Activated CD4-positive, alpha-beta T cell treated with anti-CD3 and anti-CD28 coated beads, Interleukin-2, amount 50 U/mL, for 16 hours (primary cell): ENCODE measurements at places on chromosomes 2 and 18.
A peak's percentile ranks its signal among the peaks of the same experiment; 100 is the strongest.

DNA sequence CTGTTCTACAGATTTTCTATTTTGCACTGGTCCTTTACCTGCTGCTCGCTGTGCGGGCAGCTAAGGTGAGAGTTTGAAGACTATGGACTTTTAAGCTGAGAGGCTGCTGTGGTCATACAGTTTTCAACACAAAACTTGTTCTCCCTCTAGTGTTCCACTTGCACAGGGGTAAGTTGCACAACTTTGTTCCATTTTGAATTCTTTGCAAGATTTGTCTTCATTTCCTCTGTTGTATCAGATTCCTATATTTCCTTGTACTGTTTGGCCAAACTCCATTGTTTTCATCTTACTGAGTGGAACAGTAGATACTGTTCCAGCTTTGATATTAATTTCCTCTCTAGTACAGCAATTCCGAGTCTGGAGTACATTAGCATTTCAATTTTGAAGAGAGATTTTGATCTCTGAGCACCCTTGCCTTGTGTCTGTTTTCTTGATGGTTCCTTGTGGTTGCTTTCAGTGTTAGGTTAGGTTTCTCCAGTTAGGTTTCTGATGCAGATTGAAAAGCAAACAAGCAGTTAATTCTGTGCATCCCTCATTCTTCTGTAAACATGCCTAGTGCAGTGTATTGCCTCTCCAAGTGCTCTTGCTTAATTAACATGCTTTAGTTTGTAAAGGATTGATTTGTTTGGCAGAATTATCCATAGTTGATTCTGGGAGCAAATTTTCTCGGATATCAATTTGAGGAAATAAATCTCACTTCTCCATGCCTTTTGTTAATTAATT lies 188.8 kb downstream of the PTPRM start:
- no peak for DNase-seq

DNA sequence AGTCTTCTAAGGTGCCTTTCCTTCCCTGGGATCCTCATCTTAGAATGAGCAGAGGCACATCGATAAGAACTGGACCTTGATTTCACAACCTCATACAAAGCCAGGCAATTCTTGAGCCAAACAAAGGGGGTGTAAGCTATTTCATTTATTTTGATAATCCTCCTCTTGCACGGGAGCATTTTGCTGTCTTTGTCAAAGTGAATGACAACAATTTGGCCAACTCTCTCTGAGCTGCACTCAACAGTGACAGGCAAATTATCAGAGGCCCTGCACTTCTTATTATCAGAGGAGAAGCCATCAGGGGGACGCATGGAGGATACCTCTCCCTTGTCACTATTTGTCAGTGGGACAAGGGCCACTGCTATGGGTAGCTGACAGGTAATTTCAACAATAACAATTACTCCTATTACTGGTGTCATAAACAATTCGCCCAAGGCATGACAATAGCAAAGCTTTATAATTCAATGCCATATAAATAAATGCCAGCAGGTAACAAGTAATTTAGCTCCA lies 260.4 kb downstream of the MEIS1 start:
- no peak for DNase-seq

DNA sequence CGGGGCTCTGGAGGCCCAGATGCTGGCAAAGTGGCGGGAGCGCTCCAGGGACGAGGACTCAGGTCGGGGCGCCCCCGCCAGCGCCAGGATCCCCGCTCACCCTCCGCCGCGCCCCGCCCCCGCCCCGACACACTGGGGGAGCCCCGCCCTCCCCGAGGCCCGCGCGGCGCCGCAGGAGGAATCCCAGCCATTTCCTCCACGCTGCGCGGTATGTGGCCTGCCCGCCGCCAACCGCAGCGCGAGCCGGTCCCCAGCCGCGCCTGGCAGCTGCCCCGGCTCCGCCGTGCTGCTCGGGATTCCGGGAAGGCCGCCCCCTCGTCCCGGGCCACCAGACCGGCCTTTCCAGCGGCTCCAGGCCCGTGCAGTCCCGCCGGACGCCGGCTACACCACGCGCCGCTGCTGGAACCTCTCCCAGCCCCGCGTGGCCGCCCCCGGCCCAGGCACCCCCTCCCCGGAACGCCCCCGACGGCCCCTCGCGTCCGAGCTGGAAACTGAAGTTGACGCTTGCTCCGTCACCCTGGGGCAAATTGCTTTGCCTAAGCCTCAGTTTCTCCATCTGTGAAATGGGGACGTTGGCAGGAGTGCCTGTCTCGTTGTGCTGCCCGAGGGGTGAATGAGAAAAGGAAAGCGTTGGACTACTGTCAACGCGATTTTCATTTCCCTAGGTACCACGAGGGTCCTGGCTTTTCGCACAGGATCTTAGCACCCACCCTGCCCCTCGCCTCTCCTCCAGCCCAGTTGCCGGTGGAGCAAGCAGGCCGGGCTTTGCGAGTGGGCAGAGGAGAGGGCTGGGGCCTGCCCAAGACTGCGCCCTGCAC lies 53.6 kb downstream of the PKDCC start:
- DNase-seq, result peak; percentile 45

DNA sequence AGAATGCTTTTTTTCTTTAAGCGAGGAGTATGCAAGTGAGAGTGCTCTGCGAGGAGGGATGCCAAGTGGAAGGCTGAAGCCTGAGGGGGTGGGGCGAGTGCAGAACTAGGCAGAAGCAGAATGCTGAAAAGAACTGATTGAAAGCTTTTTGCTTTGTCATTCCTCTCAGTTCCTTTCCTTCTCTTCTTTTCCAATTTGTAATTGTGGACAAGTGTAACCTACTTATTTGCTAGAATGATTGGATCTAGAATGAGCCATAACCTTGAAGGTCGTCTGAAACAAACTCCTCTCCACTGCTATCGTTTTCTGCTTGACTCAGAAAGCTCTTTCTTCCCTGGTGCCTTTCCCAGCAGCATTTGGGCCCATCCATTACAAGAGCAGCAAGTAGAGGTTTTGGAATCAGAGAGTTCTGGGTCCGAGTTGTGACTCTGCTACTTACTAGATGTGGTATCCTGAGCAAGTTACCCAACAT lies 115.3 kb downstream of the METTL8 start:
- peak; percentile 46 for DNase-seq

DNA sequence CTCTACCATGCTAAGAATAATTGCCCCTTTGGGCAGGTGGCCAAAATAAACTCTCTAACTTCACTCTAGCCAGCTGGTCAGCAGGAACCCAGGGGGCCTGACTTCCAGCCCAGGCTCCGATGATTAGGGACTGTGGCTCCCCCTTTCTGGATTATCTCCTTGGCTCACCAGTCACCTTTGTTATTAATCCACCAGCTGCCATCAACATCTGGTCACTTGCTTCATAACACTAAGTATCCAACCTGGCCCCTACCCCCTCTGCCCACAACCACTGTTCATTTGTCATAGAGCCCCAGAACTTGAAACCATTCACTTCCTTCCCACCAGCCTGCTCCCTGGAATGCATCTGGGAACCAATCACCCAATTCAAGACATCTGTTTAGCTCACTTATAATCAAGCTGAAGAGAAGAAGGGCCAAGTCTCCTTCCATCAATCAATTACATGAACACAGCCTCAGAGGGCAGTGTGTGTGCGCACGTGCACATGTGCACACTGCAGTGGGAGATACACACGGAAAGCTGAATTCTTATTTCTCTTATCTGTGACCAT lies 215.1 kb downstream of the ALK start:
- no peak for DNase-seq
